ENCODE measurements at places on chromosomes 13 and 19.

GRCh38 chr13:53214433-53214832 lies 185.8 kb downstream of the OLFM4 start:
- H3K27me3 ChIP-seq = no peaks in the 10 kb centered on the region
- no peak for DNase-seq
- H3K4me1 ChIP-seq = peaks cover 2% of the 10 kb centered on the region
- no peak overlapping the region for H3K4me3 ChIP-seq

DNA sequence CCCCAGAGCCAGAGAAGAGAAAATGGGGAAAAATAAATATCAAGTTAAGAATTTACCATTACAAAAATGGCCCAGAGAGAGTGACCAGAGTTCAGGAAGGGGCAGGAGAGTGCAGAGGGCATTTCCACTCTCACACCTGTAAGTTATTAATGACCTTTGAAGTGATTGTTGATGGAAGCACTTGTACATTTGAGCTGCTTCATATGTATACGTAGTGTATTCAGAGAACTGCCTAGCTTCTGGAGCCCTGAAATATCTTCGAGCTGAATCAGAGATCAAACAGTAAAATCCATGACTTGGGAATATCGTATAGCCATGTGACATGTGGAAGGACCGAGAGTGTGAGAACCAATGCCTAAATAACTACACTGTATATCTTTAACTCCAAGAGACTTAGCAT lies 49.2 kb upstream of the PCCA start:
- DNase-seq = no peak
- H3K36me3 ChIP-seq = no peaks in the 10 kb centered on the region
- H3K4me1 ChIP-seq = no peaks in the 10 kb centered on the region
- no peak overlapping the region for H3K27ac ChIP-seq
- H3K27me3 ChIP-seq = no peaks in the 10 kb centered on the region
- no peak overlapping the region for H3K4me3 ChIP-seq

- no peak for DNase-seq
- no peak overlapping the region for H3K27ac ChIP-seq
- no peaks in the 10 kb centered on the region for H3K36me3 ChIP-seq
- no peaks in the 10 kb centered on the region for H3K27me3 ChIP-seq
- no peaks in the 10 kb centered on the region for H3K4me1 ChIP-seq
Observed at GRCh38 chr19:14349426-14349825, 31.8 kb upstream of the ADGRE5 start.

GRCh38 chr13:83201506-83201905 lies 680.8 kb downstream of the SLITRK1 start:
- H3K36me3 ChIP-seq = no peaks in the 10 kb centered on the region
- no peak overlapping the region for H3K4me3 ChIP-seq
- H3K27ac ChIP-seq = no peak overlapping the region
- no peaks in the 10 kb centered on the region for H3K27me3 ChIP-seq

- H3K27me3 ChIP-seq = no peaks in the 10 kb centered on the region
- DNase-seq = no peak
- no peak overlapping the region for H3K27ac ChIP-seq
Observed at GRCh38 chr13:30982506-30982905, 50.0 kb downstream of the TEX26 start.

DNA sequence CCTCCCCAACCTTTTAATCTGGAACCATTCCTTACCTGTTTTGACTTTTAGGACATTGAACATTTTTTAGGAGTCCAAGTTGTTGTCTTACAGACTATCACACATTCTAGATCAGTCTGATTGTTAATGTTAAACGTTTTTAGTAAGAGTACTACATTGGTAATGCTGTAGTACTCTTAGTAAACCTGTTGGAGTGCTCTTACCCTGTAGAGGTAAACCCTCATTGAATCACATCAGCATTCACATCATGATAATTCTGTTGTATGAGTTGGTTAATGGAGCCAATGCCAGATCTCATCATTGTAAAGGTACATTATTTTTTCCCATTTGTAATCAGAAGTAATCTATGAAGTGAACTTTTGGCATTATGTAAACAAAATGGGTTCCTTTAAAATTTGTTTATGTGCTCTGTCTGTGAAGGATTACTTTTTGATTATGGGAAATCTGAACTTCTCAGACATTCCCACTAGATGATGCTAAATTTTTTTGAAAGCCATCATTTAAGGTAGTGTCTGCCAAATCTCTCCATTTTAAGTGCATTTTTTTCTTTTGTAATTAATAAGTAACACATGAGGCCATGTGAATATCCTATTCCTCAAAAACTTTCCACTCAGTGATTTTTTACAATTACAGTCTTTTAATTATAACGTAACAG lies 55.2 kb downstream of the VWA8 start:
- no peak overlapping the region for H3K4me3 ChIP-seq

DNA sequence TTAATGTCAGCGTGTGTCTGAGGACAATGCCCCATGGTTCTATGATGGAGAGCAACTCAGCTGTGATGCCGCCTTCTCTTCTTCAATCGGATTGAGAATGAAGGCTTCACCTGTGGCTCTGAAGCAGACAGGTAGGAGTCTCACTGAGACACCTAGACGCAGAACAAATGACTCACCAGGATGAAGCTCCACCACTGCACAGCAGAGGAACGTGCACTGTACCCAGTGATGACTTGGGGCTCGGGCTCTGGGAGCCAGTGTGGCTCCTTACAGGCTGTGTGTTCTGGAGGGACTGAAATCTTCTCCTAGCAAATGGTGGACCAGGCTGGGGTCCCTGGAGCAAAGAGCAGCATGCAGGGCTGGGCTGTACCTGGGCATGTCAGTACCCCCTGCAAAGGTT lies 44.0 kb downstream of the CCDC70 start:
- no peak for DNase-seq
- no peaks in the 10 kb centered on the region for H3K27me3 ChIP-seq
- no peaks in the 10 kb centered on the region for H3K4me1 ChIP-seq
- no peaks in the 10 kb centered on the region for H3K36me3 ChIP-seq
- H3K27ac ChIP-seq = no peak overlapping the region
- no peak overlapping the region for H3K4me3 ChIP-seq
